ENCODE measurements at places on chromosomes 13 and 19. TPM values are rescaled to one million over a fixed set of nuclear protein-coding genes. Genes with fewer than 3 reads are reported as not detected.

ZNF442 gene
- 2.6 TPM for total RNA-seq

DNA sequence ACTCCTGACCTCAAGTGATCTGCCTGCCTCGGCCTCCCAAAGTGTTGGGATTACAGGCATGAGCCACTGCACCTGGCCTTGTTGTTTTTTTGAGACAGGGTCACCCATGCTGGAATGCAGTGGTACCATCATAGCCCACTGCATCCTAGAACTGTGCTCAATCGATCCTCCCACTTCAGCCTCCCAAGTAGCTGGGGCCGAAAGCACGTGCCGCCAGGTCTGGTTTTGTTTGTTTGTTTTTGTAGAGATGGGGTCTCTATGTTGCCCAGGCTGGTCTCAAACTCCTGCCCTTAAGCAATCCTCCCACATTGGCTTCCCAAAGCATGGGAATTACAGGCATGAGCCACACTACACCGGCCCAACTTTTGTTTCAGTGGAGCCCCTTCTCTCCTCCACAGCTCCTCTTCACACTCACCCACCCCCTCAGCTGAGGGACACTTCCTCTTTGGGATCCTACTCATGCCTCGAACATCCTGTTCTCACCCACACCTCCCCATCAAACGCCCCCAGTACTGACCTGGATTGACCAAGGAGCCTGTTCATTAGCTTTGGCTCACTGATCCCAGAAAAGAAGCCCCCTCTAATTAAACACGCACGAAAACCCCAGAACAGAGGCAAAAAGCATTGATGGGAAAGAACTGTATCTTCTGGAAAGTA, 12.8 kb upstream of the CERS4 start:
- DNase-seq, result no peak

DNA sequence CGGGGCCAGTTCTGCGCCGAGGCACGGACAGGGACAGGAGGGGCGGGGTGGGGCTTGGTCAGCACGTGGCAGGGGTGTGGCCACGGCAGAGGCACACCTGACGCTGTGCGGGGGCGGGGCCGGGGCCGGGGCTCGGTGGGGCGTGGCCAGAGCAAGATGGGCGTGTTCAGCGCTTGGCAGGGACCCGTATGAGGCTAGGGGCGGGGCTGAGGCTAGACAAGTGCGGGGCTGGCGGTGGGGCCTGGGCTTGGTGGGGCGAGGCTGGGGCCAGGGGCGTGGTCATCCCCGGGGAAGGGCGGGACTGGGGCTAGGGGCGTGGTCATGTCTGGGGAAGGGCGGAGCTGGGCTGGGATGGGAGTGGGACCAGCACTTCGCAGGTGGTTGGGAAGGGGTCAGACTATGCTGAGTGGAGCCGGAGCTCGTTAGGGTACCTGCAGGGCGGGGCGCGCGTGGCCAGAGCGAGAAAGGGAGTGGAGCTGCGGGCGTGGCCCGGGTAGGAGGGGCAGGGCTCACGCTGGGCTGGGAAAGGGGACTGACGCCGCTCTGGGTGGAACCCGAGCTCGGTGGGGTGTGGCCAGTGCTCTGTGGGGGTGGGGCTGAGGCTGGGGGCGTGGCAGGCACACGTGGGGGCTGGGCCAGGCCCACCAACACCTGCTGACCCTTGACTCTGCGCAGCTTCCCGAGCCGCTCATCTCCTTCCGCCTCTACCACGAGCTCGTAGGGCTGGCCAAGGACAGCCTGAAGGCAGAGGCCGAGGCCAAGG, 12.8 kb downstream of the POLR2E start:
- DNase-seq, result peak; percentile 84

TGDS gene
- total RNA-seq, result 8.4 TPM

- no peak for DNase-seq
Measured at GRCh38 chr13:113211774-113212173, 2.4 kb downstream of the CUL4A start.

Data from left lobe of liver (tissue), 2 donors.